ENCODE measurements at places on chromosomes 3 and 15. TPM values are rescaled to one million over a fixed set of nuclear protein-coding genes. Genes with fewer than 3 reads are reported as not detected.

DNA sequence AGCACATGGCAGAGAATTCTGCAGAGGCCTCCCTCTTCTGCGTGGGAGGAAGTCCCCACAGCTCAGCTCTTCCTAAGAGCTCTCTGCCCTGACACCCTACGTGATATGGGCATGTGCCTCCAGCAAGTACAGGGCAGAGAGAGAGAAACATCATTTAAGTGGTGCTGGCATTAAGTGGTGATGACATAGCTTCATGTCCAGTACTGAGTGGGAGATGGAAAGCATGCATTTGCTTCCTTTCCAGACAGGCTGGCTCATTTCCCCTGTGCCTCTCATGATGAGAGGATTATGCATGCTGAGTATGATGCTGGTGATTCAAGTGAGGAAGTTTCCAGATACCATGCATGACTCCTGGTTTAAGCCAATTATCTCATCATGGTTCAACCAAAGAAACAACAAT lies 26.9 kb downstream of the BFSP2 start:
- H3K4me3 ChIP-seq: no peak overlapping the region
- H3K27me3 ChIP-seq: no peaks in the 10 kb centered on the region
- DNase-seq: no peak
- no peaks in the 10 kb centered on the region for H3K36me3 ChIP-seq
- H3K4me1 ChIP-seq: peaks cover 15% of the 10 kb centered on the region

GRCh38 chr3:146416366-146416765 lies 53.0 kb downstream of the PLSCR2 start:
- no peaks in the 10 kb centered on the region for H3K4me1 ChIP-seq
- H3K4me3 ChIP-seq: no peak overlapping the region
- H3K27ac ChIP-seq: no peak overlapping the region
- no peaks in the 10 kb centered on the region for H3K36me3 ChIP-seq
- DNase-seq: no peak
- no peaks in the 10 kb centered on the region for H3K27me3 ChIP-seq

ADAMTS17 gene
- not detected for total RNA-seq

DNA sequence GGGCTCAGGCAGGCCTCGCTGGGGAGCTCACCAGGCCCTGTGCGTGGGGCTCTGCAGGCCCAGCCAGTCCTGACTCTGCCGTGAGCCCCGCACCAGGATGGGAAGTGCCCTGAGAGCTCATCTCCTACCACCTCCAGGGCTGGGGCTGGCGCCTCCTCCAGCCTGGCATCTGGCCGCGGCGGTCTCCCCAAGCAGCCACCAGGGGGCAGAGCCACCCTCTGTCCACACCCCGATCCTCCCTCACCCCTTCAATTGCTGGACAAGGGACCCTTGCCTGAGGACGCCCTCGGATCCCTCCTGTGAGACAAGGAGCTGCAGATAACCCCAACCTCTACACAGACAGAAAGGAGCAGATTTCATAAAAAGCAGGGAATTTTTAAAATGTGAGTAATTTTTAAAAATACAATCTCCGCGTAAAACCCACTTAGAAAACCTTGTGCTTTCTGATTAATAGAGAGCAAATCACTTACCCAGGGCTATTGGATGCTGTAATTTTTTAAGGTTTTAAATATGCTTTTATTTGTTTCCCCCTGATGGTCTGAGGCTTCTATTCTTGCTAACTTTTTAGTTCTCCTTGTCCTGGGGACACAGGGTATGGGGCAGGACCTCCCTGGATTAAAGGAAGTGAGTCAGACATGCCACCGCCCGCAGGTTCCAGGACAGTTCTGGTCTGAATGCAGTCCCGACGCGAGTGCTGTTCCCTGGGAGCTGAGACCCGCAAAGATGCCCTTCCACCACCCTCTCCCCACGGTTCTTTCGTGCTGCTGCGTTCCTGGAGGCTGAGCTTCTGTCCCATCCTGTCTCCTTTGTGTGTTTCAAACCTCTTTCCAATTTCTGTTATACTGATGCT lies 52.3 kb upstream of the CHRNA7 start:
- DNase-seq: no peak
- no peak overlapping the region for H3K4me3 ChIP-seq
- peaks cover 4% of the 10 kb centered on the region for H3K4me1 ChIP-seq
- H3K27ac ChIP-seq: no peak overlapping the region
- no peaks in the 10 kb centered on the region for H3K36me3 ChIP-seq
- H3K27me3 ChIP-seq: peaks cover 22% of the 10 kb centered on the region

GRCh38 chr3:30113906-30114305 lies 492.5 kb upstream of the TGFBR2 start:
- H3K27me3 ChIP-seq: no peaks in the 10 kb centered on the region
- H3K4me1 ChIP-seq: peaks cover 10% of the 10 kb centered on the region

DNAJC17 gene
- total RNA-seq: 43.1 TPM

CADM2 gene
- total RNA-seq: not detected

- H3K27ac ChIP-seq: no peak overlapping the region
- H3K4me1 ChIP-seq: no peaks in the 10 kb centered on the region
- DNase-seq: no peak
- H3K4me3 ChIP-seq: no peak overlapping the region
- H3K27me3 ChIP-seq: no peaks in the 10 kb centered on the region
Observed at GRCh38 chr3:79187426-79187825, 580.4 kb downstream of the ROBO1 start.

- H3K27ac ChIP-seq: peak overlapping the region; percentile 77
- H3K36me3 ChIP-seq: no peaks in the 10 kb centered on the region
- no peaks in the 10 kb centered on the region for H3K27me3 ChIP-seq
- H3K4me3 ChIP-seq: no peak overlapping the region
- DNase-seq: no peak
Observed at GRCh38 chr3:101963902-101964362, 114.6 kb downstream of the NFKBIZ start.

GRCh38 chr3:135865553-135865952 lies 100.0 kb upstream of the PPP2R3A start:
- H3K4me3 ChIP-seq: no peak overlapping the region
- H3K36me3 ChIP-seq: no peaks in the 10 kb centered on the region
- H3K4me1 ChIP-seq: no peaks in the 10 kb centered on the region

GP5 gene
- total RNA-seq: 0.18 TPM

GRCh38 chr15:52527911-52528563 lies 643 bp downstream of the MYO5A start:
- H3K27ac ChIP-seq: peak overlapping the region; percentile 89
- peaks cover 29% of the 10 kb centered on the region for H3K4me1 ChIP-seq
- H3K4me3 ChIP-seq: peak overlapping the region; percentile 93

DNA sequence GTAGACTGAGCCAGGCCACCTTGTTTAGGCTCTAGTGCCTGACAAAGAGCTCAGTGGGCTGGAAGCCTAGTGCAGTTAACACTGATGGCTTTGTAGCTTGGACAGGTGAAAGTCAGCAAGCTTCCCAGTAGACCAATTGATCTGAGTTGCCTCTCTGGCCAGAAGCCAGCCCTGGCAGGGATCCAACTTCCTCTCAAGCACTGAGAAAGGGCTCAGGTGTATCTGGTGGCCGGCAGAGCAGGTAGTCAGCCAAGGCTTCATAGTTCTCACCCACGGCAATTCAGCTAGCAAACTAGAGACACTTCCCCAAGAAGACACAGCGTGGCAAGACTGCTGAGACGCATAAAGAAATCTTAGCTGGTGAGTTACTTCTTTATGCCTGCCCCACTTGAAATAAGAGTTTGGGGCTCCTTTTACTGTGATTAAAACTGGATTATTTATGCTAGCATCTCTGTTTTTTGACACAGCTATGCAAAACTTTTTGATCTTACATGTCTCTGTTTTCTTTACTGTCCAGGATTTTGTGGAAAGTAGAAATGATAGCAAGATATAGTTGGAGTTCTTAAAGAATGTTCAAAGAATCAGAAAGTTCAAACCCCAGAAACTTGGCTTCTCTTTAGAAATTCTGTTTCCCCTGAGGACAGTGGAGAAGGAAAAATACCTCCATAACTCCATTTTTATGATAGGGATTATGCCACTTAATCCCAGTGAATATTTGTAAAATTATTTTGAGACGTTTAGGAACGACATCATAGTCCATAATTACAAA lies 8.4 kb upstream of the CA12 start:
- no peak overlapping the region for H3K27ac ChIP-seq
- H3K4me1 ChIP-seq: no peaks in the 10 kb centered on the region
- peaks cover 12% of the 10 kb centered on the region for H3K27me3 ChIP-seq
- H3K36me3 ChIP-seq: no peaks in the 10 kb centered on the region
- DNase-seq: no peak

DNA sequence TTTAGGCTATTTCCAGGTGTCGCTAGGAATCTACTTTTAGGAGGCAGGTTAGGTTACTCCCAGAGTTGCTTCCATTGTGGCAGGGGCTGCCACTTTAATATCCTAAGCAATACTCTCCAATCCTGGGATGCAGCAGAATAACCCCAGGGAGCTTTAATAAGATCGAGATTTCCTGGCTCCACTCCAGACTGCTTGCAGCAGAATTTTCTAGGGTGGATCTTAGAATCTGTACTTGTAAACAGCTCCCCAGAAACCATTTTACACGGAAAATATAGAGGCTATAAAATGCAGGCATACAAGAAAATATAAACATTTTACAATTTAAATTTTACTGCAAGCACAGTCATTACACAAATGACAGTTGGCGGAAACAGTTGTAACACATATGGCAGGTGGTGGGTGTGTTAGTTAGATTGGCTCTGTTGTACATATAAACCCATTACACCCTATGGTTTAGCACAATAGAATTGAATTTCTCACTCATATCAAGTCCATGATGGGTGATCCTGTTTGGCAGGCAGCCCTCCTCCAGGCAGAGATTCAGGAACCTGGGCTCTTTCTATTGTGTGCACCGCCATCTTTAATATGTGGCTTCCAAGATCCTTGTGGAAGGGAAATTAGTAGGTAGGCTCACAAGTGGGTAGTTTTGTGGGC lies 35.0 kb upstream of the TNFAIP8L3 start:
- no peak overlapping the region for H3K4me3 ChIP-seq
- H3K4me1 ChIP-seq: no peaks in the 10 kb centered on the region
- H3K27ac ChIP-seq: no peak overlapping the region

SLC28A2 gene
- total RNA-seq: not detected

DNA sequence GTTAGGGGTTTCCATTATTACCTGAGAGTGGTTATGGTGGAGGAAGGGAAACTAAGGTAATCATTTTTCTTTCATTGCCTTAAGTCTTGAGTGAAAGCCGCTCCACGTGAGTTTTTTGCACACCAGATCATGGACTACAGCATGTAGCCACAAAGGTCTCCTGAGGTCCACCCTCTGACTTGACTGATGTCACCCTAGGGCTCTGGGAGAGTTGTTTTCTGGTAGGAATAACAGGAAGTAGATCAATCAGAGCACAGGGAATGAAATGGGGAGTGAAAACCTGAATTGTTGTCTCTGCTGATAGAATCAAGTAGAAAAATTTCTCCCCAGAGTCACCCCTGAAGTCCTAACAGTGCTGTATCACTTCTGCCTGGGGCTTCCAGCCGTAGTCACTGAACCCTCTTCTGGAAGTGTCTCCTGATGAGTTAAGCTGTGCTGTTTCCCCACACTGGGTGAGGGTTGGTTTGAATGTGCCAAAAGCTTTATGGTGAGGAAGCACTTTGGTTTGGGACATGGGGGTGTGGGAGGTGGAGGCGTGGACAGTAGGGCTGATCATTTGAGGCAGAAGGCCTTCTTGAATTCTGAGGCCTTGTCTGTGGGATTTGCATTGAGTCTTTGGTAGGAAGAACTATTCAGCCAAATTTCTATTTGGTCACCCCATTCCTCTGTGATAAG lies 64.3 kb downstream of the SLCO3A1 start:
- H3K27ac ChIP-seq: no peak overlapping the region
- no peak overlapping the region for H3K4me3 ChIP-seq
- H3K4me1 ChIP-seq: peaks cover 11% of the 10 kb centered on the region

DNA sequence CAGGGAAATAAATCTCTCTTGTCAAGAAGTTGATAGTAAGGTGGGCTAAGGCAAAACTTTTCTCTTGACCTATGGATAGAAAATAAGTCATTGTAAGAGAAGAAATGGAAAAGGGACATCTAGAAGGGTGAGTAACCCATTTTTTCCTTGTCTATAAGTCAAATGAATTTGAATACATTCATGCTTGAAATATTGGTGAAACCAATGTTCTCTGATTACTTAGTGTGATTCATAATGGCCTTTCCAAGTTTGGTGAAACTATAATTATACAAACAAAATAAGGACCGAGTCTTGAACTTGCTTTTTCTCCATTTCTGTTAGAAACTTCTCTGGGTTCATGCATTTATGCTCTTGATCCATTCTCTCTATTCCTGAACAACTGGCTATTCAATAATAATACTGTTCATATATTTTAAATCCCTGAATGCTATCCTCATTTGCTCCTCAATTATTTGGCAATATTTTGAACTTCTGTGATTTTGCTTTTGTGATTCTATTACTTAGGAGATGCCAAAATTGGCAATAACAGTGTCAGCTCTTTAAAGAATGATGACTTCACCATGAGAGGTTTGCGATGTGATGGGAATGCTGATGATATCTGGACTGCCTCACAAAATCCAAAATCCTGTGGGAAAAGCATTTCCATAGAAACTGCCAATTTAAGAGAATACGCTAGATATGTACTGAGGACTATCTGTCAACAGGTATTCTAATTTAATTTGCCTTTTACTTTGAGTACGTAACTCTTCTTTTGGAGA lies 12.3 kb downstream of the P2RY12 start:
- no peaks in the 10 kb centered on the region for H3K36me3 ChIP-seq
- no peak overlapping the region for H3K4me3 ChIP-seq
- no peak for DNase-seq

DNA sequence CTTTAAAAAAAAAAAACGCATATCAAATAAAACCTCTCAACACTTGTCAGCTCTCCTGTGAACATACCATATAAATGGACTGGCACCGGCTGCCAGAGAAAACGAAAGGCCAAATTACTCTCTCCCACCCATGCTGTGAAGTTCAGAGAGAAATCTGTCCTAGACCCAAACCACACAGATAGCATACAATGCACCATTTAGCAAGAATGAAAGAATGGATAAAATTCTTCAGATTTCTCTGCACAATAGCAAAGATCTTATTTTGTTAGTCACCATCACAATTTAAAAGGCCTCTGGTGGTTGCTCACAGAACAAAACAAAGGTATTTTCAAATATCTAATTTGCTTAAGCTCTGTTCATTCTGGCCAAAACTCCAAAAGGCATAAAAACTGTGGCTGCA lies 93.9 kb upstream of the BHLHE40 start:
- peaks cover 17% of the 10 kb centered on the region for H3K4me1 ChIP-seq
- H3K4me3 ChIP-seq: no peak overlapping the region
- H3K27ac ChIP-seq: no peak overlapping the region

DNA sequence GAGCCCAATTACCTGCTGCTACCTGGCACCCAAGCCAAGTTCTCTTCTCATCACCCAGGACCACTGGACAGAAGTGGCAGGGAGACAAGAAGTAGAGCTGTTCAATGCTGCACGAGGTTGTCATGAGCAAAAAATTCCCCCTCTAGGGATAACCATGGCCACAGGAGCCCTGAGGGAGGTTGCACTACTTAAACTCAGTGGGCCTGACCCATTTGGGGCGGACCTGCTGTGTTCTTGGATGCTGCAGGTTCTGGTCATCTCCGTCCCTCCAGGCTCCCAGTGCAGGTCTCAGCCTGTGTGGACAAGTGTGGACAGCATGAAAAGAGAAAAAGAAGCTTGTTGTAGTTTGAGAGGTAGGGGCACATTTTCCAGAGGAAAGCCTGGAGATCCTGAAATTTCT lies 26.1 kb upstream of the MANF start:
- no peaks in the 10 kb centered on the region for H3K4me1 ChIP-seq
- no peak overlapping the region for H3K4me3 ChIP-seq
- no peaks in the 10 kb centered on the region for H3K36me3 ChIP-seq
- no peak overlapping the region for H3K27ac ChIP-seq
- peaks cover 4% of the 10 kb centered on the region for H3K27me3 ChIP-seq
